ENCODE measurements at places on chromosomes 1 and 21.
A peak's percentile ranks its signal among the peaks of the same experiment; 100 is the strongest.

- no peak for DNase-seq
These were observed 199.1 kb upstream of the KCND3 start for GRCh38 chr1:112188611-112189010.

DNA sequence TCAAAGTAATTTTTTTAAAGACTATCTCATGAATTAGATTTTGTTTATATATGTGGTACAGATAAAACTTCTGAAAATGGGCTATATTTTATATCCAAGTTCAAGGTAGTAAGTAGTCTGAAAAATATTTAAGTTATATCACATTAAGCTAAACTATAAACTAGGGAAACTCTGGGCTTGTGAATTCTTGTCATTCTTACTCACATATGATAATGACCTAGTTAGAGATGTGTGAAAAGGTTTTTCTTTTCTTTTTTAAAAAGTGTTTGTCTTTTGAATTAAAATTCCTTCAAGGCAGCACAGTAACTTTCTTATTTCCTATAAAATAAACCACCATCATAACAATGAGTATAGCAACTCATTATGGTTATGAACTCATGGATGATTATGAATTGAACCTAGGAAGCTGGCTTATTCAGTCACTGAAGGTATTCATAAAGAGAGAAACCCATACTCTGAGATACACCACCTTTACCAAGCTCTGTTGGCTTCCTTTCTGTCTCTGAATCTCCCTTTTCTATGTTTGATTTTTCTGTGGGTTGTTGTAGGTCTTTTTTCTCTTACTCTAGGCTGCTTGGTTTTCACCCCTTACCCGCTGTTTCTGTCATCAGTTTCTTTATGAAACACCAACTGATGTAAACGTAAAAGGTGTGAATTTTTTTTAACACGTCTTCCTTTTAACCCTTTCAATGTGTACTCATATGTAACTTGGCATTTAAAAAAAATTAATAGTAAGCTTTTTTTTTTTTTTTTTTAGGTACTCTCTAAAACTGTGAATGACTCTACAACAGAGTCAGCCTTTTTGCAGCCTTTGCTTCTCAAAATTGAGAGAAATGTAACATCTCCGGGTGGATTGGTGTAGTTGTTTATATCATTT lies 25.2 kb downstream of the IL12RB2 start:
- no peak for DNase-seq

GRCh38 chr1:8910331-8910730 lies 31.8 kb upstream of the ENO1 start:
- no peak for DNase-seq

DNA sequence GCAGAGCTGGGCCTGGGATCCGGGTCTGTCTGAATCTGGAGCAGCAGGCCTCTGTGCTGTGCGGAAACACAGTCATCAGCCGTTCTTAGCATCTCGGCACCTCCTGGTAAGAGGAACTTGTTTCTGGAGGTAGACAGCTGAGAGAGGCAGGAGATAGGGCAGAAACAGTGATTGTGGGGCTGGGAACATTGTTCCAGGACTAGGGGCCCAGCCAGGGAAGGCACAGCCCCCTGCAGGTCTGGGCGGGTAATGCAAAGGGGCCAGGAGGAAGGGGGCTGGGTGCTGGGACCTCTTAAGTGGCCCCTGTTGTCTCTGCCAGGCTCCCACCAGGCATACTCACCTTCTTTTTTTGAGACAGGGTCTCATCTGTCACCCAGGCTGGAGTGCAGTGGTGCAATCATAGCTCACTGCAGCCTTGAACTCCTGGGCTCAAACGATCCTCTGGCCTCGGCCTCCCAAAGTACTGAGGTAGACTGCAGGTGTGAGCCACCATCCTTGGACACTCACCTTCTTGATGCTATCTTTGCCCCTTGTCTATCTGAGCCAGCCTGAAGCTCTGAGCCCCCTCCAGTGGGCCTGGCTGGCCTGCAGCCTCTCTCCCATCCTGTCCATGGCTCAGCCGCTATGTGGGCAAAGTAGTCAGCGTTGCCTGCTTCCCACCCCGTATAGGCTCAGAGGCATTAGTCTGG lies 134.3 kb upstream of the ZBTB40 start:
- peak; percentile 19 for DNase-seq

- no peak for DNase-seq
These were observed 90.7 kb upstream of the CSF3R start for GRCh38 chr1:36573445-36573844.

- no peak for DNase-seq
These were observed 148.6 kb upstream of the KRTAP19-8 start for GRCh38 chr21:31186916-31187315.

DNA sequence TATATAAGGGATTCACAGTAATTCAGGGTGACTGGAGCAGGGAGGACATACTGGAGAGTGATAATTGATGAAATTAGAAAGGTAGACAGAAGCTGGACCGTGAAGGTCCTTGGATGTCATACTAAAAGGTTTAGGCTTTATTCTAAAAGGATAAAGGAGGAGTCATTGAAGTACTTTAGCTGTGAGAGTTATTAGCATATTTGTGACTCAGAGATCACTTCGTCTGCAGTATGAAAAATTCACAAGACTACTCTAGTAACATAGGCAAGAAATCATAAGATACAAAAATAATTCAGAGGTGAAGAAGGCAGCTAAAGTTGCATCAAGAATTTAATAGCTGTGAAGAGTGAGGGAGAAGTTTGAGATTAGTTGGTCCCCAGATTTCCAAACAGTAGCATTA lies 26.3 kb downstream of the KCNA3 start:
- no peak for DNase-seq

DNA sequence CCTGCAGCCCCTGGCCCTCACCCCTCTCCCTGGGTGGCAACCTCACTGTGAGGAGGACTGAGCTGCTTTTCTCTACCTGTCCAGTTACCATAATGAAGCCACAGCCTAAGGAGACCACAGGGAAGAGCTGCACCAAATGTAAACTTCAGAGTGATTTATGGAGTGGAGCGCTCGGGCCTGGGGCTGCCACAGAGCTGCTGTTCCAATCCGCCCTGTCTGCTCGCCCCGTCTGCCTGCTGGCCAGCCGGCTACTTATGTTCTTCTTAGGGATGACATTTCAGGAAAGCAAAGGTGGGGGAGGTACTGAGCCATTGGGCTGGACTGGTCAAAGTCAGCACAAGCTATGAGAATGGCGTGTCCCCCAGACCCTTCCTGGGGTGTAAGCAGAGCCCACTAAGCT lies 17.9 kb downstream of the SYT6 start:
- no peak for DNase-seq

- peak; percentile 56 for DNase-seq
These were observed 9.5 kb upstream of the PADI3 start for GRCh38 chr1:17239420-17239819.

GRCh38 chr1:92030656-92031107 lies 897 bp downstream of the EPHX4 start:
- peak; percentile 45 for DNase-seq

- DNase-seq, result peak; percentile 81
These were observed 422.8 kb downstream of the CAMTA1 start for GRCh38 chr1:7207875-7208646.

DNA sequence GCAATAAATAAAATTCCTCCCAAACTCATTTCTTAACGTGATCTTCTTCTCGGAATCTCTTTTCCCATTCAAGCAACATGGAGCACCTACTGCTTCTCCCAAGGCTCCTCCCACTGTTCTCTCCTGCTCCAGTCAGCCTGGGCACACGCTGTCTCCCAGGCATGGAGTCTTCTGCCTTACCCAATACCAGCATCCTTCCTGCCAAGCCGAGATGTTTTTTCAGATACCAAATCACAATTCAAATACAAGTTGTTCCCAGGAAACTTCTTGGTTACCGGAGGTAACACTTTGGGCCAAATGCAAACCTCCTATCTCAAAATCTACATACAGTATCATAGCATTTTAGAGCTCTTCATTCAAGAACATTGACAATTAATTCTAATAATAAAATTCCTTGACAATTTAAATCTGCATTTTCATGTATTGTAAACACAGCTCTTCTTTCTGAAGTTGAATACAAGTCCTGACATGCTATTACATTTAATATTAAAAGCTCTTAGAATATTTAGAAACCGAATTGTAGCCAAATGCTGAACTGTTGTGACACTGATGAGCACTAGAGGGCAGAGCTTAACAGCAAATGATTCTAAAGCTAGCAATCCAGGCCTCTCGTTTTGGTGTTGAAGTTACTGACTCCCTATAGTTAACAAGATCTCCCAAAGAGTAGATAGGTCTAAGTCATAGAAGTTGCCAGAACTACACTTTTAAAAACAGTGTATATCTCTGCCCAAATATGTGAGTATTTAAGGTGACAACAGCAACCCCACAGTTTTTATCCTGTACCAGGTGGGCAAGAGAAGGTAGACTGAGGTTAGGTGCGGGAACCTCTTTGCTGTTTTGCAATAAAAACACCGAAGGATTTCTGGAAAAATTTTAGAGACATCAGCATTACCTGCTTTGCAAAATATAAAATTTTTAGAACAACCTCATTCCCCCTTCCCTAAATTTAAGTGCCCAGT lies 52.3 kb downstream of the BCAR3 start:
- DNase-seq, result peak; percentile 59

DNA sequence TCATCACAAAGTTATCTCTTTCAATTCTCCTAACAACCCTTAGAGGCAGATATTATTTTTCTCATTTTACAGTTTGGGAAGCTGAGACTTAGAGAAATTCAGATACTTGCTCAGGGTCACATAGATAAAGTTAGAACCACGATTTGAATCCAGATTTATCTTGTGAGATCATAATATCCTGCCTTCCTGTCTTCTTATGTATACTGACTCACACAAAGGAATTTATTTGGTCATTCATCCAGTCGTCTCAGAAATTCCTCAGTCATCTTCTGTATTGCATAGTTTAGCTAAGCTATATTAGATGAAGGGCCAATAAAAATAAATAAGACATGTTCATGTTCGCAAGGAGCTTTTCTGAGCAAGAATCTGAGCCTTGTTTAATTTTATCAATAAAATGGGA lies 35.8 kb upstream of the RUNX1 start:
- no peak for DNase-seq

DNA sequence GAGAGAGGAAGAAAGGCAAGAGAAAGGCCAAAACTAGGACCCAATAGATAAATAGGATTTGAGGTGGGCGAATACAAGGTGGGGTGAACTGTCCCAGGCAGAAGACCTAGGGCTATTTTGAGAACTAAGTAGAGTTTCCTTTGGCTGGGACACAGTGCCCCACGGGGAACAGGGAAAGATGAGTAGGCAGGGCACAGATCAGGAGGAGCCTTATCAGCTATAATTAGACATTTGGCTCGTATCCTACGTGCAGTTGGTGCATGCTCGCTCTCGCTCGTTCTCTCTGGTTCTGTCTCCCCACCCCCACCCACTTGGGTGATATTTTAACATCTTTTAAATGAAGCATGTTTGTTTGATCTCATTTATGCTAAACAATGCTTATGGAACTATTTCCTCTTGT lies 235.0 kb upstream of the JUN start:
- DNase-seq, result no peak

GRCh38 chr1:197399755-197400521 lies 131.9 kb downstream of the CRB1 start:
- peak; percentile 59 for DNase-seq

DNA sequence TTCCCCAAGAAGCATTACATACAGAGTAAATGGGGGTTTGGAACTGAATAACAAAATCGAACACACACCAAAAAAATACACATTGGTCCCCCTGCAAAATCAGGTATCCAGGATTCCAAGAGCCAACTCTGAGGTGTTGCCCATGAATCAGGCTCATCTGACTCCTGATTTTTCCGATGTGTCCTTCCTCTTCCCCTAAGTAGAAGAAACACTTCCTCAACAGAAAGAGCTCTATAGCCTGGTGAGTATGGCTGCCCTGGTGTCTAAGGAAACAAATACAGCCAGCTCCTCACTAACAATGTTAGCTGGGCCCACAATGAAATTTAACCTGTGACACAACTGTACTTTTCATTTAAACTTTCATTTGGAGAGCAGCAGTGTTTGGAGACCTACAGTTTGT lies 33.6 kb downstream of the ERI3 start:
- no peak for DNase-seq

GRCh38 chr1:105359457-105359856 lies 1609.8 kb downstream of the AMY1C start:
- DNase-seq, result no peak

- no peak for DNase-seq
These were observed 11.9 kb downstream of the DYRK3 start for GRCh38 chr1:206647224-206647623.

DNA sequence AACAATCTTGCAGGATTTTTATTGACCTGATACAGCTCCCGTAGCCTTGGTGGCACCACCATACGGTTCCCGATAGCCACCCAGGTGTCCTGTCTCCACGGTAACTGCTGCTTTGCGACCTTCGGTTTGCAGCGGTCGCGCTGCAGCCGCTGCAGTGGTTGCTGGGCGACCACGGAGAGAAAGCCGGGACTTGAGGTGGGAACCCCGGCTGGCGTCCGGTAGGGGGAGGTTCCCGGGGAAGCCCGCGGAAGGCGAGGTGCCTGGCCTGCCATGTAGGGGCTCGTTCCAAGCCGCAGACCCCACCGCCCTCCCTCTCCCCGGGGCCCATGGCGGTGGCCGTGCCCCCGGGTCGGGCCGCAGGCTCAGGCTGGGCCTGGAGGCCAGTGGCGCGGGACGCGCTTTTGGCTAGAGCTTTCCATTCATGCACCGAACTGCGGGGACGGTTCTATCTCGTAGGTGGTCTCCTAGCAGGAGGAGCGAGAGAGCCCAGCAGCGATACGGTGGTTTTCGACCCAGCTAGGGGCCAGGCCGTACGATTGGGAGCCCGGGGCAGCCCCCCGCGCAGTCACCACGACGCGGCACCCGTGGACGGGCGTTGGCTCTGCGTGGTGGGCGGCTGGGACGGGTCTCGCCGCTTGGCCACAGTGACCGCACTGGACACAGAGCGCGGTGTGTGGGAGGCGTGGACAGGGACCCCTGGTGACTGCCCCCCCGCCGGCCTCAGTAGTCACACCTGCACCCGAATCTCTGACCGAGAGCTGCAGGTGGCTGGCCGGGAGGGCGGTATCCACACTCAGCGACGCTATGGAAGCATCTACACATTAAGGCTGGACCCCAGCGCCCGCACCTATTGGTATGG lies at the start of gene KLHDC9:
KLHDC9 (plus strand) TSS at position 152 of the 859 bp plus-strand sequence; CDS start at position 327, 175 bp downstream.
- peak; percentile 94 for DNase-seq

- no peak for DNase-seq
These were observed 76.5 kb downstream of the CD58 start for GRCh38 chr1:116494353-116494692.

DNA sequence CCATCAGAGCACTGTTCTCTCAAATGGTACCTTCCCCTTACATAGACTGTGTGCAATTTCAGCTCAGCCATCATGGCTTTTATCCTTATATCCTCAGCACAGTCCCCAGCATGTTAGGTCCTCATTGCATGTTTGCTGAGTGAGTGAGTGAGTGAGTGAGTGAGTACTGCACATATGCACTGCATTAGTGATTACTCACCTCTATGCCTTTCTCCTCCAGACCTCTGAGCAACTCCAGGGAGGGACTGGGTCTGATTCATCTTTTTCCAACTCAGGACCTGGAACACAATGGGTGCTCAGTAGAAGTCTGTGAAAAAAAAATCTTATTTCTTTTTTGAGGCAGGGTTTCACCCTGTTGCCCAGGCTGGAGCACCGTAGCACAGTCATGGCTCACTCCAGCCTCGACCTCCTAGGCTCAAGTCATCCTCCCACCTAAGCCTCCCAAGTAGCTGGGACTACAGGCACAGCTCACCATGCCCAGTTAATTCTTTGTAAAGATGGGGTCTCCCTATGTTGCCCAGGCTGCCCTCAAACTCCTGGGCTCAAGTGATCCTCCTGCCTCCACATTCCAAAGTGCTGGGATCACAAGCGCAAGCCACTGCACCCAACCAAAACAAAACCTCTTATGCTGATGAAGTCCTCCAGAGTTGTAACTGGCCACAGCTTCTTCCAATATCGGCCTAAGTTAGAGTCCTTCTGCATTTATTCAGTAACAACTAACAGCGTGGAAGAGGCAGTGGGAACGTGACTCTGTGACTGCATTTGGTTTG lies 23.7 kb downstream of the RNU5D-1 start:
- DNase-seq, result no peak

Measured in NCI-H2081 (cell line).